ENCODE measurements at places on chromosomes 2 and 18.

GRCh38 chr2:86646865-86647264, 23.2 kb upstream of the RNF103 start:
- no peak for DNase-seq

- DNase-seq = no peak
Observed at GRCh38 chr2:174383796-174384195, 11.7 kb upstream of the SCRN3 start.

GRCh38 chr18:50399582-50399981, 24.7 kb downstream of the SKA1 start:
- DNase-seq = no peak

DNA sequence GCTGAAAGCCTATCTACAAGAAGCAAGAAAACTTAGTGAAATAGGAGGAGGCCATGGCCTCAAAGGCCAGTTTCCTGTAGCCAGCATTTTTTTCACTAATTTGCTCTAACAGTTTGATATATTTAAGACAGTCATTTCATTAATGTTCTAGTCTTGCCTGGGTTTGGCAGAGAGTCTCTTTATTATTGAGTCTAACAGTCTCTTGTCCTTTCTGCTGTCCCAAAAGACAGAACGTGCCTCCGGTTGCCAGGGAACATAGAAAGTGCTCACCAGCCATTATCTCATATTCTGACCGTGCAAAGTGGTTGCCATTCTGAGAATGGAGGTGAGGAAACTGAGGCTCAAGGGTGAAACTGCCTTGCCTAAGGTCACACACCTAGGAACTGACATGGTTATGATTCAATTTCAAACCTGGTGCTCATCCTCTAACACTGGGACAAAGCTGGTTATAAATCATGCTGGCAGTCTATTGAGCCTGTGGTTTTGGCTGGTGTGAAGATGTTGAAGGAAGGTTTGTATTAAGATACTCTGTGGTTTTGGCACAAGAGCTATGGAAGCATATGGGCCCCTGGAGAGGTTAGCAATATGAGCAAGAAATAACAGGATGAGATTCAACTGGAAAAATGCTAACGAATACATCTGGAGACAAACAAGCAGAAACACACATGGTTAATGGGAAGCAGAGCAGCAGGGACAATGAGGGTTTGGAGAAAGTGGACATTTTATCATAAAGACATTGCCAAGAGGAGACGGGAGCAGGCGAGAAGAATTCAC, 903.3 kb upstream of the KLHL29 start:
- DNase-seq = no peak

- no peak for DNase-seq
Observed at GRCh38 chr2:238653431-238654109, 194.3 kb upstream of the TWIST2 start.

DNA sequence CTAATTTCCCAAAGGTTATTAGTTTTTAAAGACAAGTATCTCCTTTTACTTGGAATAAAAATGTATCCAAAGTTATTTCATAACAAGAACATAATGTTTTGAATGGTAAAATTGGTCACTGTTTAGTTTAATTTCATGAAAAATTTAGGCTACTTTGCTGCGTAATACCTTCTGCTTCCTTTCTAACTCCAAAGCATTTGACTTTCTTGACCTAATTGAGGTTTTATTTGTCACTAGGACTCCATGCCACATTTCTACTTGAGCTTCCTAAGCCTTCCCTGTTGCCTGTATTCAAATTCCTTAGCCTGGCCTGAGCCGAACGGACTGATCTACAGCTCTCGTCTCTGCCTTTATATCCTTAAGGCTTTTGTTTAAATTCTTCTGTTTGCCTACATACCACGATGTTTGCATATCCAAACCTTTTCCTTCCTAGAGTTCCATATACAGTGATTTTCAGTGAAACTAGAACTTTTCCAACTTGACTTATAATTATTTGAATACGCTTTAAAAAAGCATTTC, 25.1 kb downstream of the ARMC9 start:
- no peak for DNase-seq

GRCh38 chr2:36696533-36696932, at the start of gene VIT:
Gene VIT (plus strand): TSS chr2:36696707. CDS start chr2:36716371, 19,664 bp downstream.
- no peak for DNase-seq

GRCh38 chr2:231549446-231550239, 19.4 kb upstream of the NMUR1 start:
- DNase-seq = no peak

DNA sequence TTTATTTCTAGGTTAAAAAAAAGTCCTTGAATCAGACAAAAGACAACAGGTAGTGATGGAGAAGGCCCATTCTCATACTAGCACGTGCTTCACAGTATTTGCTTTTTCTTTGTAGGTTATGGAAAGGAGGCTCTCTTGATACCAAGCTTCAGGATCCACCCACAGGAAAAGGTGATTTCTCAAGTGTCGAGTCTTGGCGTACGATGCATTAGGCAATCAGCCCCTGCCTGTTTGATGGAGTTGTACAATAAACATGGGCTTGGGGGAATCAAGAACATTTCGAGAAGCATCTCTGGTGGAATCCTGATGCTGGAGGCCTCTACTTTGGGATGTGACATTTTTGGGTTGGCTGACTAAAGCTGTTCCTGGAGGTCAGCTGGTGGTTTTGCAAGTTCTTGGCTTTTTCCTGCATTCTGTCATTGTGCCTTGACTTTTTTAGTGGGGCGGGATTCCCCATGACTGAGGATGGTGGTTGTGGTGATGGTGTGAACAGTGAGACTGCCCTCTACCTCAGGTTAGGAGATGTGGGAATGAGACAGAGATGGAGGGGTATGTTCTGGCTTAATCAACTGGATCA, 231.5 kb upstream of the SPRED2 start:
- no peak for DNase-seq

DNA sequence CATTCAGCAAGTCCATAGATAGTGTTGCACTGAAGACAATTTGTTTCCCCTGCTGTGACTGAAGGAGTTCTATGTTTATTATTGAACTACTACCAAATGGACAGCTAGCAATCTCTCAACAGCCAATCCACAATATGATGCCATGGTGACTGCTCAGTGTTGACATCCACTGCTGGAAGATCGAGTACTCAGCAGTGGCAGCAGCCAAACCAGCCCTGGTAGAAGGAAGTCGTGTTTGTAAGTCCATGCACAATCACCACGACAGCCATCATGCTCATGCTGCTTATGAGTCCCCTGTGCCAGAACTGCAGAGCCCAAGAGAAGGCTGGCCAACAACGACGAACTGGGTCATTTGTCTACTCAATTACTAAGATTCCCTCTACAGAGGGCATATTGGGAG, 66.4 kb downstream of the OSR1 start:
- DNase-seq = no peak

- DNase-seq = no peak
Observed at GRCh38 chr2:96114546-96114902, 1.8 kb downstream of the ADRA2B start.

DNA sequence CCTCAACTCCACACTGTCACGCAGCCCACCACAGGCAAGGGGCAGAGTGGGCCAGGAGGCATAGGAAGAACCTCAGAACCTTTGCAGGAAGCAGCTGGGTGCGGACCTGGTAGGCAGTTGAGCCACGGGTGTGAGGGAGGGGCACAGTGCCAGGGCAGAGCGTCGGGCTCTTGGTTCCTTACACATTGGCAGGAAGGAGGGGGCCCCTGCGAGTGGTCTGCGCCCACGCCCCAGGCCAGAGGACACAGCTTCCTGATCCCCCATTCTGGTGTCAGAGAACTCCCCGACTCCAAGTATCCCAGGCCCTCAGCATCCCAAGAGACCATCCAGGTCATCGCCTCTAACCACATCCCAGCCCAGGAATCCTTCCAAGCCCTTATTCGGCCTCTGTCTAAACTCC, 61.5 kb downstream of the TNS1 start:
- DNase-seq = no peak

DNA sequence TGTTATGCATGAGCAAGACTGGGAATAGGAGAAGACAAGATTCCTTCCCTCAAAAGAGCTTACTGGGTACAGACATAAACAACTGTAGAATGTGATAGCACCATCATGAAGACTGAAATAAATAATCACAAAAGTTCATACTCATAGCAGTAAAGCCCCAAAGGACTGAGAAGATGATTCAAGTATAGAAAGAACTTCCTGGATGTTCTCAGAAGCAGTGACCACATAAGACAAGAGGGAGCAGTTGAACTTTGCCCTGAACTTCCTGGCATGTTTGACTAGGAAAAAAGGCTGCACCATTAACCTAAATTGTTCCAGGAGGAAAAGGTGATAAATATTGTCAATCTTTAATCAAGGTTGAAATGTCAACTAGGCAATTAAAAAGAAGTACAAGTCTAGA, 57.8 kb upstream of the CCDC141 start:
- no peak for DNase-seq

DNA sequence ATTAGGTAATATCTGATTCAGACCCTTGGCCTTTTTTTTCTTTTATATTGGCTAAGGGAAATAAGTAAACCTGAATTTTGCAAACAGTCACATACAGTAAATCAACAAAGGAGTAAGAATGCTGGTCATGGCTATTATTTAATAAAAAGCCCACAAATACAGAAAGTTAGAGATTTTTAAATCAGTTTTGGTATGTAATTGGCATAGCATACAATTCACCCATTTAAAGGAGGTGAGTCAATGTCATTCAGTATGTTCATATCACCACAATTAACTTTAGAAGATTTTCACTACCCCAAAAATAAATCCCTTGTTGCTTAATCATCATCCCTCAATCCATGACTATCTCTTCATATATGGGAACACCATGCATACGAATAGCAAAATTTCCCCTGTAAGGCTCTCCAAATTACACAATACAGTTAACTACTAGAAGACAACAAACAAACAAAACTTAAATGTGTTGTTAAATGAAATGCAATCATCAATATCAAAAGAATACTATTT, 45.9 kb upstream of the NYAP2 start:
- no peak for DNase-seq

- DNase-seq = no peak
Observed at GRCh38 chr2:115491186-115491793, 1048.8 kb downstream of the DPP10 start.

DNA sequence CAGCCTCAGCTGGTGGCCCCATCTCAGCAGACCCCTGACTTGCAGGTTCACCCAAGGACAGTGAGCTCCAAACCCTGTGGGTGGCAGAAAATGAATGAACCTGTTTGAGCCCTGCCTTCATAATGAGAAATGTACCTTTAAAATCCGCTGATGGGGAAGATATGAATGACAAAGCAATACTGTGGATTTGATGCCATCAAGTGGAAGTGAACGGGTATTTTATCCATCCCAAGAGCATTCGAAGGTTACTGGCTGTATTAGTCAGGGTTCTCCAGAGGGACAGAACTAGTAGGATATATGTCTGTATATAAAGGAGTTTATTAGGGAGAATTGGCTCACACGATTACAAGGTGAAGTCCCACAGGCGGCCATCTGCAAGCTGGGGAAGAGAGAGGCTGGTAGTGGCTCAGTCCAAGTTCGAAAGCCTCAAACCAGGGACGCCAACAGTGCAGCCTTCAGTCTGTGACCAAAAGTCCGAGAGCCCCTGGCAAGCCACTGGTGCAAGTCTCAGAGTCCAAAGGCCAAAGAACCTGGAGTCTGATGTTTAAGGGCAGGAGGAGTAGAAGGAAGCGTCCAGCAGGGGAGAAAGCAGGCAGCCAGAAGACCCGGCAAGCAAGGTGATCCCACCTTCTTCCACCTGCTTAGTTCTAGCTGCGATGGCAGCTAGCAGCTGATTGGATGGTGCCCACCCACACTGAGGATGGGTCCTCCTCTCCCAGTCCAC, 32.1 kb downstream of the TOGARAM2 start:
- DNase-seq = no peak

- no peak for DNase-seq
Observed at GRCh38 chr2:43160778-43161177, 65.6 kb downstream of the ZFP36L2 start.

DNA sequence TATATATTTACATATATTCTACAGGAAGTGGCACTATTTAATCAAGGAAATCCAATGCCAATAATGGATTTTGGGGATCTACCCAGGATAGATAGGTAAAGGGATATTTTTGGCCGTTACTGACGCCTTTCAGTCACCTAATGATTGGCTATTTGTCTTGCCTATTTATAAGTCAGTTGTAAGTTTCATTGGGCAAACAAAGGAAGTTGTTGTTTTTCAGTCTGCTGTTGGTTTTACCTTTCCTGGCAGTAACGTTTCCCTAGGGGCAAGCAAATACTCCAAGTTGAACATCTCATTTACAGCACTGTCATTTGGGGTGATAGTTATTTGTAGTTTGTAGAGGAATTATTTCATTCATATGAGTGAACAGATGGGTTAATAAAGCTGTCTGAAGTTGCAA, 17.0 kb upstream of the LANCL1 start:
- no peak for DNase-seq

- no peak for DNase-seq
Observed at GRCh38 chr2:235754357-235755207, 260.7 kb downstream of the AGAP1 start.

DNA sequence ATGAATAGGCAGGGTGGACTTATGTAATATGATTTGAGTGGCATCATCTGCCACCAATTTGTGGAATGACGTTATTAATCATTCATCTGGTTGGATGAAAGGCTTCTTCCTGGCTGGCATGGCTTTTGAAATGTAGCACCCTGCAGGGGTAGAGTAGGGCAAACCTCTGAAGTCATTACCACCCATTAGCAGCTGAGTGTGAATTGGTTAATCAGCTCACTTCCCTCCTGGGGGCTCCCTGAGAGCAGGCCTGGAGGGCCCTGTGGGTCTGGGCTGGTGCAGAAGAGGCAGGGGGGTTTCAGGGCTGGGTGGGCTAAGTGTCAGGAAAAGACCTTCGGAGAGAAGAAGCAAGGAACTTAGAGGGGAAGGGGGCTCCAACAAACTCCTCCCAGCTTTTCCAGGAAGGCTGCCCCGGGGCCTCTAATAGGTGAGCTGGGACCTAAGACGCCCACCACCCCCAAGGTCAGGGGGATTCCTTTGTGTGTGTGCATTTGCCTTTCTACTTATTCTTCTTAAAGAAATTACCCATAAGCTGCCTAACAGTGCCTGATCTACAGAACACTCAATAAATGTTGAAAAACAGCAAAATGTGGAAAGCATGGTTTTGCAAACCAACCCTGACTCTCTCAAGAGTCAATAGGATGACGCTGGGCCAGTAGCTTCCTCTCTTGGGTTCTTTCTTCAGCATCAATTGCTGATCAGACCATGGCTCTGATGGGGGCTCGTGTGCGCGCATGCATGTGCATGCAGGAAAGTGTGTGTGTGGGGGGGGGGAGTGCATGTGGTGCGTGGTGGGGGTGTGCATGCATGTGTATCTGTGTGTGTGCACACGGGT, 49.7 kb upstream of the ZNF516 start:
- no peak for DNase-seq

Data from activated CD4-positive, alpha-beta T cell treated with anti-CD3 and anti-CD28 coated beads for 24 hours (primary cell).